HT1080 (cell line): ENCODE measurements at places on chromosomes 3 and 15. TPM values are rescaled to one million over a fixed set of nuclear protein-coding genes. Genes with fewer than 3 reads are reported as not detected.
A peak's percentile ranks its signal among the peaks of the same experiment; 100 is the strongest.

DNA sequence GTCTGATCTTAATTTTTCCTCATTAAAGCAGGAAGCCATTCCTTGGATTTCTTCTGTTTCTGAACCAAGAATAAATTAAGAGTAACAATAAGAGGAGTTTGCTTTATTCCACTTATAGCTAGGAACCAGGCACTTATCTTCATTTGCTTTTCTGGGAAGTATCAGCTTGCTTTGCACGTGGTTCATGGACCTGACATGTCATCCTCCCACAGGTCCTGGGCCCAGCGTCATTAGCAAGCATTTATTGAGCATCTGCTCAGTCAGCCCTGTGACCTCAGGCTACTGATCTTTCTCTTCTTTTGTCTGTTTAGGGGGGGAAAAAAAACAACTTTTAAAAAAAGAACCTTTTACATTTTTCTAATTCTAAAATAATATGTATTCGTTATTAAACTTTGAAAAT lies 34.7 kb upstream of the CRTC3 start:
- no peak for DNase-seq

DNA sequence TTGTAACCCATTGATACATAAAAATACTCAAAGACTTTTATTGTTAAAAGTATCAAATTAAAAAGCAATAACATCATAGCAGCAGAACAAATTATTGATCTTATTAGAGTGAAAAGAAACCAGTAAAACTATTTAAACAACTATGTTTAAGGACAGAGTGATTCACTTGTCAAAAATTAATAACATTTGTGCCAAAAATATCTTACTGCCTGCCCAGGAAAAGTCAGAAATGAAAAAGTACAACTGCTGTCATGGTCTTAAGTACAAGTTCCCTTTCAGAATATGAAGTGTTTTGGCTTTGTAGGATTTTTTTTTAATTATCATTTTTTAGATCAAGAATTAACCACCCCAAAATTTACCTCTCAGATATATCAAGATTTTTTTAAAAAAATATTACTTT lies 3.4 kb downstream of the IFT57 start:
- no peak for DNase-seq

DNA sequence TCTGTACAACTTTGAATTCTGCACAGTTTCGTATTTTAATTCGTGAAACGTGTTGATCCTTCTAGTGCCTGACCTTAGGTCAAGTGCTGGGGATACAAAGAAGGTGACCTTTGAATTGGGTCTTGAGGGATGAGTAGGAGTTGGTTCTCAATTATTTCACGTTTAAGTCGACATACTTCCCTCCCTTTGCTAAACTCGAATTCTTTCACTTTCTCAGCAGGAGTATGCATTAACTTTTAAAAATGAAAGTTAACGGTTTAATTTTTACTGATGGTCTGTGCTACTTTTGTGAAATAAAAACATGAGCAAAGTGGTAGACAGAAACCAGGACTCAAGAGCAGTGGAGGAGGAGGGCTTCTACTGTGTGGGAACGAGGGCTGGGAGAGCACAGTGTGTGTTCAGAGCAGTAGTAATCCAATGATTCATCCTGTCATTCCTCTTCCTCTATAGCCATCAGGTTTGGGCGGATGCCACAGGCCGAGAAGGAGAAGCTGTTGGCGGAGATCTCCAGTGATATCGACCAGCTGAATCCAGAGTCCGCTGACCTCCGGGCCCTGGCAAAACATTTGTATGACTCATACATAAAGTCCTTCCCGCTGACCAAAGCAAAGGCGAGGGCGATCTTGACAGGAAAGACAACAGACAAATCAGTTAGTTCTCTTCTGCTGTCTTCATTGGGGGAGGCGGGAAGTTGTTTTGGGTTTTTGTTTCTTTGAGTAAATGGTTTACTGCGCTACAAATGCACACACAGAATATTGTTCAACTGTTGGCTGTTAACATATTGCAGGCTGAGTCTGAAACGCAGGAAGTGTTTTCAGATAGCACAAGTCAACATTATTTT lies 78.6 kb upstream of the TSEN2 start:
- peak; percentile 95 for DNase-seq

GRCh38 chr15:94070356-94071295 lies 160.7 kb upstream of the MCTP2 start:
- peak; percentile 48 for DNase-seq

DNA sequence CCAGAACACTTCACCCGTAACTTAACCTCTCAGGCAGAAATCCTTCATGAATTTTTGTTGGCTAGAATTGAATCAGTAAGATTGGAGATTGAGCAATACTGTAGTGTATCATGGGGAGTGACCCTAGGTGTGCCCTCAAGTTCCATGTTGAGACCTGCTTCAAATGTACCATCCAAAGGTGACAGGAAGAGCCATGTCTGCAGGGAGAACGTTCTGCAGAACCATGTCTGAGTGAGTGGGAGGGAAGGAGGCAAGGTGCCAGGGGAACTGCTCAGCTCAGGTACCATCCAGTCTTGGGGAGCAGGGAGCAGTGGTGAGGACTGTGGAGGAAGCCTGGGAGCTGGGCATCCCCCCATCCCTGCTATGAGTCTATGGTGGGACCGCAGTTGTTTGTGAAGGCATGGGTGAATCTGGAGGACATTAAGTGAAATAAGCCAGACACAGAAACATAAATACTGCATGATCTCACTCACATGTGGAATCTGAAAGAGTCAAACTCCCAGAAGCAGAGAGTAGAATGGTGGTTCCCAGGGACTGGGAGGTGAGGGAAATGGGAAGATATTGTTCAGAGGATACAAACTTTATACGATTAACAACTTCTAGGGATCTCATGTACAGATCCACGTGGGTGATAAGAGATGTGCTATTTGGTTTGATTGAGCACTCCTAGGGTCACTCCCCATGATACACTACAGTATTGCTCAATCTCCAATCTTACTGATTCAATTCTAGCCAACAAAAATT lies 23.3 kb downstream of the CFAP161 start:
- DNase-seq = no peak

Gene GATA2
- 0.50 and 1.6 TPM in 2 replicates for total RNA-seq
